Prostate gland (tissue), 2 donors: ENCODE measurements at places on chromosomes 11 and 22. TPM values are rescaled to one million over a fixed set of nuclear protein-coding genes. Genes with fewer than 3 reads are reported as not detected.

- H3K4me1 ChIP-seq, result peaks cover 12% of the 10 kb centered on the region
- H3K4me3 ChIP-seq, result no peak overlapping the region
- peak overlapping the region; percentile 35 for H3K27ac ChIP-seq
- H3K36me3 ChIP-seq, result no peaks in the 10 kb centered on the region
- no peaks in the 10 kb centered on the region for H3K27me3 ChIP-seq
- DNase-seq, result no peak
Measured at GRCh38 chr11:134267461-134267860, 8.7 kb upstream of the GLB1L3 start.

Gene TMEM258
- 34.8 TPM for total RNA-seq

GRCh38 chr11:35242412-35243242 is 103.7 kb downstream of the CD44 start:
- H3K27me3 ChIP-seq, result no peaks in the 10 kb centered on the region
- H3K27ac ChIP-seq, result no peak overlapping the region
- H3K4me3 ChIP-seq, result no peak overlapping the region
- H3K36me3 ChIP-seq, result no peaks in the 10 kb centered on the region

Gene ARHGEF12
- total RNA-seq, result 96.5 TPM

Gene IRAG1
- total RNA-seq, result 14.7 TPM

DNA sequence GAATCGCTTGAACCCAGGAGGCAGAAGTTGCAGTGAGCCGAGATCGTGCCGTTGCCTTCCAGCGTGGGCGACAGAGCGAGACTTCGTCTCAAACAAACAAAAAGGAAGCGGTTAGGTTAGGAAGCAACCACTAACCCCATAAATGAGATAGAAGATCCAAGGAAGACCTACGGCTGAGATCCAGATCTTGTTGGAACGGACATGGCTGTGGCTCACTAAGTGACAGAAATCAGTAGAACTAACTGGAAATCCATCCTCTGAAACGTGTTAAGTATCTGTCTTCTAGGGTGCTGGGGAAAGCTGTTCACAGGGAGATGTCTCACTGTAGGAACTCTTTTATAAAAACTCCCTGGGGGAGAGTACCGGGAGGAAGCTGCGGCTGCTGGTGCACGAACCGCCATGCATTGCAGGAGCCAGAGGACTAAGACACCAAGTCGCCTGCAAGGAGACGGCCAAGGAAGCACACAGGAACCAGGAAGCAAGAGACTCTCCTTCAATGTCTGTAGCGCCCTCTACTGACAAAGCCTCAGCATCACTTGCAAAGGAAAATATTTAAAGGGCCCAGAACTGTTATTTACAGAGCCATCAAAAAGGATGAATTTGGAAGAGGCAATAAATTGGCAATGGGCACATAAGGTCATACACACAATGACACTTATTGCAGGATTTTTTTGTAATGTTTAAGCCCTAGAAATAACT is 16.9 kb upstream of the SPTY2D1 start:
- H3K4me1 ChIP-seq, result no peaks in the 10 kb centered on the region
- H3K27me3 ChIP-seq, result no peaks in the 10 kb centered on the region
- H3K27ac ChIP-seq, result no peak overlapping the region
- H3K36me3 ChIP-seq, result no peaks in the 10 kb centered on the region
- DNase-seq, result peak; percentile 11
- H3K4me3 ChIP-seq, result no peak overlapping the region

- H3K36me3 ChIP-seq, result no peaks in the 10 kb centered on the region
- no peak overlapping the region for H3K4me3 ChIP-seq
- no peaks in the 10 kb centered on the region for H3K27me3 ChIP-seq
- no peaks in the 10 kb centered on the region for H3K4me1 ChIP-seq
- H3K27ac ChIP-seq, result no peak overlapping the region
Measured at GRCh38 chr11:77882396-77882795, 61.5 kb downstream of the AAMDC start.

Gene SLC25A45
- 11.7 TPM for total RNA-seq

Gene SPDYC
- not detected for total RNA-seq

DNA sequence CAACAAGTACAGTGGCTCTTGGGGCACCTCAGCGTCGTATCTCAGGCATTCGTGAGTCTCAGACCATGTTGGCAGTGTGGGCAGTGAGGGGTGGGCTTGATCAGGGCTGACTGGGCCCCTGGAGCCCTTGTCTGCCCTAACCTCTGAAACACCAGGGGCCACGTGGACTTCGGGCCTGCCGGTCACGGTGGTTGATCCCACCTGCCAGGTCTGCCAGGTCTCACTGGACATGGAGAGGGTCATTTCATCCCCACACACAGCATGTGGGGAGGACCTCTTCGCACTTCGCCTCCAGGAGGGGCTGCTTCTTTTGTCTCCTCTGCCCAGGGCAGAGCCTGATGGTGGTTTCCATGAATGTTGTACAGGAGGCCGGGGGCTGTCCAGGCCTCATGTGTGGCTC is 77.1 kb downstream of the MPPED1 start:
- no peak for DNase-seq
- H3K36me3 ChIP-seq, result no peaks in the 10 kb centered on the region
- H3K4me3 ChIP-seq, result no peak overlapping the region

Gene SLC37A2
- 13.3 TPM for total RNA-seq

Gene LUZP2
- total RNA-seq, result 0.28 TPM

DNA sequence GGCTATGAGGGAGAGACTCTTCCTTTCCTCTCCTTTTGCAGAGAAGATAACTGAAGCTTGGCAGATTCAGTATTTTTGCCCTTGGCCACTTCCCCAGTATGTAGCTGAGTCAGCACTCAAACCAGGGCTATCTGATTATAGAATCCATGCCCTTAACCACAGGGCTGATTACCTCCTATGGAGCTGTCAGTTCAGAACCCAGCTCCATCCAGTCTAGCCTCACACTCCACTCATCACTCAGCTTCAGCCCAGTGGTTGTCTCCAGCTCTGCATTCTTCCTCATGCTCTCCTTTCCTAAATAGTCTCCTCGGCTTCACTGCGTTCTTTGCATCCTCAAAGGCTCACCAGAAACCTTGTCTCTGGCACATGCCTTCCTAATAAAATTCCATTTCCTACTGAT is 151.6 kb upstream of the BLID start:
- DNase-seq, result no peak
- no peaks in the 10 kb centered on the region for H3K27me3 ChIP-seq
- H3K36me3 ChIP-seq, result no peaks in the 10 kb centered on the region
- H3K4me3 ChIP-seq, result no peak overlapping the region
- no peaks in the 10 kb centered on the region for H3K4me1 ChIP-seq

GRCh38 chr11:95725196-95725595 is 64.4 kb downstream of the FAM76B start:
- H3K27me3 ChIP-seq, result no peaks in the 10 kb centered on the region
- H3K4me3 ChIP-seq, result no peak overlapping the region
- H3K27ac ChIP-seq, result no peak overlapping the region
- no peak for DNase-seq

Gene OLFML1
- 3.5 TPM for total RNA-seq

GRCh38 chr11:10935015-10935559 is 77.2 kb upstream of the ZBED5 start:
- H3K27me3 ChIP-seq, result no peaks in the 10 kb centered on the region
- no peak overlapping the region for H3K4me3 ChIP-seq
- no peak overlapping the region for H3K27ac ChIP-seq
- DNase-seq, result no peak
- H3K4me1 ChIP-seq, result no peaks in the 10 kb centered on the region

DNA sequence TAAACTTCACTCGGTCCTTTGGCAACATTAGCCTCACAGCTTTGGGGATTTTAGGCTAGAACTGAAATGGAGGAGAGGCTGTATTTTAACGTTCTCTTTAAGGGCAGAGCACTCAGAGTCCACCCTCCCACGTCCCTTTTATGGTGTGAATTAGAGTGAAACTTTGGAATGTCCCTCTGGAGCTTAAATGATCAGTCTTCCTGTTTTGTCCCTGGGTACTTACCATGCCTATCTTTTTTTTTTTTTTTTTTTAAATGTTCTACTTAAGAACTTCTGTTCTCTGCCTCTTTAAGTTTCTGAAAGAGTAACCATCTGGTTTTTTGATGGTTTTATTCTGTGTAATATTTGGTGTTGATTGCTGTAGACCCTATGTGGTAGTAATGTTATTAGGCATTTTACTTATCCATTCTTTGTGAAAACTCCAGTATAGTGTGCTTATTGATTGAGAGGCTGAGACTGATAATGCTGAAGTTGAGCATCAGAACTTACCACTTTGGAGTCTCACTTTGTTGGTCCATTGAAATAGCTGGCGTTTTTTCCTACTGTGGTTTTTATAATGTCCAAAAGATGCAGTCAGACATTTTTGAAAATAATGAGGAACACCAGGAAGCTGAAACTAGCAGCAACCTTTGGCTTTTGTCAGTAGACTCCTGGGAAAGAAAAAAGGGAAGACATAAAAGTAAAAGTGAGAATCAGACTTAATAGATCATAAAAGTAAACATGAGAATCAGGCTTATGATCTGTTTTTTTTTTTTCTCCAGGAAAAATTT is 11.6 kb downstream of the UVRAG start:
- H3K4me1 ChIP-seq, result no peaks in the 10 kb centered on the region
- no peaks in the 10 kb centered on the region for H3K36me3 ChIP-seq
- no peaks in the 10 kb centered on the region for H3K27me3 ChIP-seq
- no peak for DNase-seq

GRCh38 chr11:119249671-119250010 is 43.5 kb downstream of the CBL start:
- no peak overlapping the region for H3K4me3 ChIP-seq
- no peaks in the 10 kb centered on the region for H3K27me3 ChIP-seq
- H3K4me1 ChIP-seq, result no peaks in the 10 kb centered on the region
